Stimulated activated naive B cell treated with anti-CD40 and anti-IgM and Interleukin-4, amounts not matched to agents 10 μg/mL and 1 μg/mL and 100 μg/mL, for 72 hours (primary cell): ENCODE measurements at places on chromosomes 12 and 14.

- peak overlapping the region; percentile 99 for H3K27ac ChIP-seq
- H3K36me3 ChIP-seq, result peaks cover 48% of the 10 kb centered on the region
- H3K4me3 ChIP-seq, result peak overlapping the region; percentile 73
- peaks cover 80% of the 10 kb centered on the region for H3K4me1 ChIP-seq
These were observed 62.1 kb downstream of the PPP2R5C start for GRCh38 chr14:101823511-101824120.

DNA sequence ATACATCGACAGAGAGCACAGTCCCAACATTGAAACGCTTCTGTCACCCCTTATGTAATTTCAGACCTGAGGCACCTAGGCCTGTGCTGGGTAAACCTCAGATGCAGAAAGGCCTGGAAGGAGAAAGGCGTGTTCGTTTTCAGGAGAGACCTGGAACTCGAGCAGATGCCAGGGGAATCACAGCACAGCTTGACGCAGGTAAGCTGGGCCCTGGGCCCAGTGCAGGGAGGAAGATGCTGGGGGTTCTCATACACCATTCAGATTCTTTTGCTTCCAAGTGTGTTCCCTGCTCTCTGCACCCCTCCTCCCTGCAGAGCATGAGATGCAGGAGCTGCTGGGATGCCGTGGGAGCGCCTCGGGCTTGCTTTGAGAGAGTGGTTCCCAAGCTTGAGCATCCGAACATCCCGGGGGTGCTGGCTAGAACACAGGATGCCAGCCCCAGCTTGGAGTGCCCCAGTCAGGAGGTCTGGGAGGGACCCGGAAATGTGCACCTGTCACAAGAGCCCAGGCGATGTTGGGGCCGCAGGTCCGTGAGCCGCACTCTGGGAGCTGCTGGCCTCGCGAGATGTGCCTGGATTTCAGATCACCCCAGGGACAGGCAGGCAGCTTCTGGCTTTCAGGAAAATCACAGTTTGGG lies 35.9 kb downstream of the FZD10 start:
- H3K27ac ChIP-seq, result no peak overlapping the region
- H3K4me3 ChIP-seq, result no peak overlapping the region
- H3K4me1 ChIP-seq, result no peaks in the 10 kb centered on the region

DNA sequence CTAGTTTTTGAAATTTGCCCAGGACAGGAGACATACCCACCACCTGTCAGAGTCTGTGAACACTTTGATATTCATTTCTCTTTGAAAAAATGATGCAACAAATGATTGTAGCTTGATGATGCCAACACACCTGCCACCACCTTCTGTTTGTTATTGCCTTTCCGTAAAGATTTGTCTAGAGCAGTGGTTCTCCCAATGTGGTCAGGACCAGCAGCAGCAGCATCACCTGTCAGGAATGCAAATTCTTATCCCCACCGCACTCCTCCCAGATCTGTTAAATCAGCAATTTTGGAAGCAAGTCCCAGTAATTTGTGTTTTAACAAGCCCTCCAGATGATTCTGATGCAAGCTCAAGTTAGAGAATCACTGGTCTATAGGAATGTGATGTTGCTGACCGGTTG lies 9.9 kb downstream of the CCDC175 start:
- H3K4me3 ChIP-seq, result no peak overlapping the region
- DNase-seq, result no peak
- no peaks in the 10 kb centered on the region for H3K4me1 ChIP-seq

- H3K27me3 ChIP-seq, result no peaks in the 10 kb centered on the region
- H3K27ac ChIP-seq, result peak overlapping the region; percentile 51
- H3K36me3 ChIP-seq, result peaks cover 15% of the 10 kb centered on the region
- H3K4me1 ChIP-seq, result peaks cover 70% of the 10 kb centered on the region
- peak overlapping the region; percentile 54 for H3K4me3 ChIP-seq
- no peak for DNase-seq
These were observed 2.2 kb upstream of the PPTC7 start for GRCh38 chr12:110585231-110585799.

GRCh38 chr14:63725786-63726460 lies 1.9 kb downstream of the SGPP1 start:
- peaks cover 8% of the 10 kb centered on the region for H3K36me3 ChIP-seq
- H3K4me1 ChIP-seq, result peaks cover 36% of the 10 kb centered on the region
- DNase-seq, result no peak
- no peaks in the 10 kb centered on the region for H3K27me3 ChIP-seq
- H3K4me3 ChIP-seq, result peak overlapping the region; percentile 100
- peak overlapping the region; percentile 17 for H3K27ac ChIP-seq

GRCh38 chr14:93976477-93977057 lies at the start of gene ASB2:
TSS of gene ASB2 (minus strand) at chr14:93976570. CDS start at chr14:93964539, 12,031 bp downstream.
- peaks cover 81% of the 10 kb centered on the region for H3K4me1 ChIP-seq
- H3K4me3 ChIP-seq, result peak within 1 kb of the TSS; percentile 23
- peak within 1 kb of the TSS; percentile 90 for H3K27ac ChIP-seq
- DNase-seq, result no peak
- peaks cover 17% of the 10 kb centered on the region for H3K36me3 ChIP-seq

DNA sequence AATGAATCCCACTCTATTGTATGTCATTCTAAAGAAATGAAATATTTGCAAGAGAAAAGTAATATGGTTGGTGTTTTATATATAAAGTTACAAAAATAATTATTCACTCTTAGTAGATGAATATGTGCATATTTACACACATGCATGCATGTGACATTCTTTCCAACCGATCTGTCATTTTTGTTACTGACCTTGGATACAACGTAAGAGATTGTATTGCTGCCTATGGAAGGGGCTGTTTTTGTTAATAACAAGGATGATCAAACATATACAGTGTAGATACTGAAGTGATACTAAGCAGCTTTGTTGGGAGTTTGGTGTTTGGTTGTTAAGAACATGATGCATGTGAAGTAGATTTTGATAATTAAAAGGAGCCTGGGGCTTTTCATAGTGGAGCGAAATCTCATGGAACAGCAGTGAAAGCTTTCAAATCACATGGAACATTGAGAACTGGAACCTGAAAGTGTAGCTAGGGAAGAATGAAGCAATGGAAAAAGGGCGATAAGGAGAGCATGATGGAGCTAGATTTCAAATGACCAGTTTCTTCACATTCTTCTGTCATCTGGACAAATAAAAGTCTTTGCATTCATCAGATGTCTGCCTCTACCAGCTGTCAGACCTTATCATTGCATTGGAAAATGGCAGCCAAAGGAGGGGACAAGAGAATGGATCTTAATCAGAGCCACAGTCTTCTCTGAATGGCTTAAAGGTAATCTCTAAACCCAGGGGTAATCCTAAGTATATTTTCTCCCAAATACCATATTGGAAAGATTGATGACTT lies 10.0 kb downstream of the BORCS5 start:
- peaks cover 14% of the 10 kb centered on the region for H3K4me1 ChIP-seq
- no peaks in the 10 kb centered on the region for H3K27me3 ChIP-seq
- no peak overlapping the region for H3K27ac ChIP-seq

GRCh38 chr14:97198813-97199212 lies 401.6 kb downstream of the VRK1 start:
- H3K4me3 ChIP-seq, result no peak overlapping the region
- peaks cover 4% of the 10 kb centered on the region for H3K36me3 ChIP-seq
- H3K4me1 ChIP-seq, result no peaks in the 10 kb centered on the region
- no peak for DNase-seq
- H3K27me3 ChIP-seq, result peaks cover 31% of the 10 kb centered on the region
- no peak overlapping the region for H3K27ac ChIP-seq

DNA sequence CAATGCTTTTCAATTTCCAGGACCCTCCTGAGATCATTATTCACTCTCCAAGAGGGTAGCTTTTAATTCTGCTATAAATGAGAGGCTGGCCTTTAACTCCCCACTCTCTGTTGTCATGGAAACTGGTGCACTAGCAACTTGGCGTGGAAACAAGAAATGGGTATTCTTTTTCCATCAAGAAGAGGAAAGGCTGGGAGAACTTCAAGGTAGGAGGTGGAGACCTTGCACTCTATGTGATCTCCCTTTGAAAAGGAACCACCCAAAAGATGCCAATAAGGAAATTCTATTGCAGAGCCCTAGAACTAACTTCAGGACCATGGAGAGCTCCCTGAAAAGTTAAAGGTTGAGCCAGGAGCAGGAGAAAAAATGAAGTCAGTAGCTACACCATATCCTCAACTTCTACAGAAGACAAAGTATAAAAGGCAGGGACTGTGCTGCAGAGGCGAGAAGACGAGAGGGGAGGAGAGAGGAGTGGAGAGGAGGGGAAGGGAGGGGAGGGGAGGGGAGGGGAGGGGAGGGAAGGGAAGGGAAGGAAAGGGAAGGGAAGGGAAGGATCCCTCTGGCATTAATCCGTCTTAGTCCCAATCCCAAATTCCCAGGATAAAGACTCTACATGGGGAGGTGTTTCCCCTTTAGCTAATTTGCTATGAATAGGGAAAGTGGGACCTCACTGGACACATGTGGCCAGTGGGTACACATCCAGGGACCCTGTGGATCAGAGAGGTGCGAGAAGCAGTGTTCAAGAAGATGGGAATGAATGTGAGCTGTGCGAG lies 46.7 kb upstream of the FICD start:
- H3K27me3 ChIP-seq, result peaks cover 44% of the 10 kb centered on the region
- DNase-seq, result no peak
- H3K4me1 ChIP-seq, result no peaks in the 10 kb centered on the region
- H3K4me3 ChIP-seq, result no peak overlapping the region

DNA sequence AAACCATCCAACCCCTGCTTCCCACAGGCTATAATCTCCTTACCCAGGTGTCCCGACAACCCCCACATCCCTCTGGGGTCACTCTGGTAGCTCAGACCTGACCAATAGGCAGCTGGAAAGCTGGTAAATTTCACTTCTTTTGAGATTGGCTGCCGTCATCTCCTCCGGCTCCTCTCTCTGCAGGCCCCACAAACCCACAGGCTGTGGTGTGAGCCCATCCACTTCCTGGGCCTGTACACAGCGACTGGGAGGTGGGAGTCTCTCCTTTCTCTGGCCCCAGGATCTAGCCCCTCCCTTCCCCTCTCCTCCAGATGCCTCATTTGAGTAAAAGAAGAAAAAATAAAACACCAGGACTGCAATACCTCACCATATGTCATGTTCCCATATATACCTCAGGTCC lies 709 bp downstream of the INHBC start:
- H3K36me3 ChIP-seq, result no peaks in the 10 kb centered on the region
- no peak for DNase-seq
- H3K4me3 ChIP-seq, result no peak overlapping the region
- H3K27ac ChIP-seq, result no peak overlapping the region
- H3K27me3 ChIP-seq, result no peaks in the 10 kb centered on the region
- H3K4me1 ChIP-seq, result peaks cover 14% of the 10 kb centered on the region

DNA sequence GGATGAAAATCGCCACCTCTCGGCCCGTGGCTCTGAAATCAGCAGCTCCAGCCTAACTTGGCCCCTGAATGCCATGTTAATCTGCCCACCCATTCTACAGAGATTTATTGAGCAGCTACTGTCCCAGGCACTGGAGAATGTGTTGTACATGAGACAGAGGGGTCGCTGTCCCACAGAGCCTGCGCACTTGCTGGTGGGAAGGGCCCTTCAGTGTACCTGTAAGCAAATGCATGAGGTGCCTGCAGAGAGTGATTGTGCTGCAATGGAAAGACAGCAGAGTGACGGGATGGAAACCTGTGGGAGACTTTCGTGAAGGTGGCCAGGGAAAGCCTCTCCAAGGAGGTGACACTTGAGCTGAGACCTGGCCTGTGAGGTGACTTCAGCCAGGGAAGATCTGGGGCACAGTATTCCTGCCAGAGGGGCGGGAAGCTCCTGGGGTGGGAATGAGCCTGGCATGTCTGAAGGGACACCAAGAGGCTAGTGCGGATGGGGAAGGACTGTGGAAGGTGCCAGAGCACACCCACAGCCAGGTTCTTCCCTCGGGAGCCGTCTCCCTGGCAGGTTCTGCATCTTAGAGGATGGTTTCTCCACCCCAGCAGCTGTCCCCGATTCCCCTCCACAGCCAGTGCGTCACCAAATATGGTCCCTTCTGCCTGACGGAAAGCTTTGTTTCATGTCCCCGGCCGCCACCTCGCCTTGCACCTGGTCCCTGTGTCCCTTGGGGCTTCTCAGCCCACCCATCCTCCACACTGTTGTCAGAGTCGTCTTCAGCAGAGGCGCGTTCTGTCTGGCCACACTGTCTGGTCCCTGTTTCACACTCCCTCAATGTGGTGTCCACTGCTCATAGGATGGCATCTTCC lies 8.7 kb downstream of the SMIM41 start:
- DNase-seq, result peak; percentile 46

DNA sequence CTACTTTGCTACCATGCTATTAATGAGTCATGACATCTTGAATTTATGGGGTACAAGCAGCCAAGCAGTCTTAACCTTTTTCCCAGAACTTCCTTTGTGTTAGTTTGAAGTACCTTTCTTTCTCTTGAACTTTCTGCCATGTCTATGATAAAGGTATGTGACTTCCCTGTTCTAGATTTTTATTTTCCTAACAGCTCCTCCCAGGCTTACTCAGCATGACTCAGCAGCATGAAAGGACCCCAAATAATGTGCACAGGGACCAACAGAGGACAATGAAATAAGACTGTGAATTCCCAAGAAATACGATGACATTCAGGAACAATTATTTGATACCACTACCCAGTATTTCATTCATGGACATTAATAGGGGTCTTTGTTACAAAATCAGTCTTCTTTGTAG lies 60.0 kb downstream of the TTC6 start:
- H3K27ac ChIP-seq, result no peak overlapping the region
- H3K4me3 ChIP-seq, result no peak overlapping the region
- no peaks in the 10 kb centered on the region for H3K36me3 ChIP-seq
- H3K4me1 ChIP-seq, result no peaks in the 10 kb centered on the region

GRCh38 chr12:62371661-62372060 lies 95.0 kb upstream of the MON2 start:
- no peak overlapping the region for H3K4me3 ChIP-seq
- DNase-seq, result no peak
- no peaks in the 10 kb centered on the region for H3K27me3 ChIP-seq
- peaks cover 5% of the 10 kb centered on the region for H3K4me1 ChIP-seq

- no peaks in the 10 kb centered on the region for H3K27me3 ChIP-seq
- H3K27ac ChIP-seq, result no peak overlapping the region
- DNase-seq, result no peak
- H3K4me3 ChIP-seq, result no peak overlapping the region
- peaks cover 10% of the 10 kb centered on the region for H3K4me1 ChIP-seq
These were observed 88.3 kb downstream of the OTOGL start for GRCh38 chr12:80187660-80188090.

GRCh38 chr12:54164387-54165145 lies 24.2 kb downstream of the SMUG1 start:
- no peak for DNase-seq
- H3K4me1 ChIP-seq, result peaks cover 4% of the 10 kb centered on the region
- H3K27ac ChIP-seq, result no peak overlapping the region
- peaks cover 16% of the 10 kb centered on the region for H3K36me3 ChIP-seq
- H3K27me3 ChIP-seq, result peaks cover 15% of the 10 kb centered on the region

- H3K36me3 ChIP-seq, result peaks cover 88% of the 10 kb centered on the region
- no peak overlapping the region for H3K4me3 ChIP-seq
- H3K27me3 ChIP-seq, result no peaks in the 10 kb centered on the region
- no peak overlapping the region for H3K27ac ChIP-seq
- no peak for DNase-seq
- H3K4me1 ChIP-seq, result peaks cover 30% of the 10 kb centered on the region
These were observed 47.1 kb downstream of the PLXNC1 start for GRCh38 chr12:94195483-94195882.

- H3K36me3 ChIP-seq, result no peaks in the 10 kb centered on the region
- H3K4me1 ChIP-seq, result no peaks in the 10 kb centered on the region
- H3K27me3 ChIP-seq, result no peaks in the 10 kb centered on the region
- no peak for DNase-seq
- H3K27ac ChIP-seq, result no peak overlapping the region
These were observed 494.3 kb upstream of the GARIN6 start for GRCh38 chr12:99153293-99153692.
